K562 (cell line): ENCODE measurements at places on chromosomes 5 and 9. TPM values are rescaled to one million over a fixed set of nuclear protein-coding genes. Genes with fewer than 3 reads are reported as not detected.

MINAR2 gene
- total RNA-seq: not detected in 2 replicates

GRCh38 chr9:3807601-3808000 lies 281.8 kb upstream of the RFX3 start:
- no peaks in the 10 kb centered on the region for H3K36me3 ChIP-seq
- H3K4me3 ChIP-seq: no peak overlapping the region
- no peak for DNase-seq
- H3K4me1 ChIP-seq: no peaks in the 10 kb centered on the region

GRCh38 chr5:139492700-139493192 lies 10.2 kb upstream of the STING1 start:
- no peak overlapping the region for H3K4me3 ChIP-seq
- H3K36me3 ChIP-seq: no peaks in the 10 kb centered on the region
- no peak overlapping the region for H3K27ac ChIP-seq
- peaks cover 18% of the 10 kb centered on the region for H3K4me1 ChIP-seq
- no peak for DNase-seq

DNA sequence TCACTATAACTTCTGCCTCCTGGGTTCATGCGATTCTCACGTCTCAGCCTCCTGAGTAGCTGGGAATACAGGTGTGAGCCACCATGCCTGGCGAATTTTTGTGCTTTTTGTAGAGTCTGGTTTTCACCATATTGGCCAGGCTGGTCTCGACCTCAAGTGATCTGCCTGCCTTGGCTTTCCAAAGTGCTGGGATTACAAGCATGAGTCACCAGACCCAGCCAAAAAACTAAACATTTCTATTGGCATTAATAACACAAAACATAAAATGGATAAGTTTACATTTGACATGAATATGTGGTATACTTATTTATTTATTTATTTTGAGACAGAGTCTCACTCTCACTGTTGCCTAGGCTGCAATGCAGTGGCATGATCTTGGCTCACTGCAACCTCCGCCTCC lies 13.6 kb upstream of the REEP5 start:
- DNase-seq: no peak
- peaks cover 7% of the 10 kb centered on the region; the same call in 2 of the 3 replicates for H3K4me1 ChIP-seq
- H3K36me3 ChIP-seq: no peaks in the 10 kb centered on the region
- no peaks in the 10 kb centered on the region for H3K27me3 ChIP-seq
- no peak overlapping the region for H3K27ac ChIP-seq

- H3K27me3 ChIP-seq: no peaks in the 10 kb centered on the region
- no peak overlapping the region for H3K4me3 ChIP-seq
- H3K4me1 ChIP-seq: no peaks in the 10 kb centered on the region
- H3K36me3 ChIP-seq: no peaks in the 10 kb centered on the region
- no peak overlapping the region for H3K27ac ChIP-seq
Measured at GRCh38 chr5:35212122-35212982, 17.9 kb downstream of the PRLR start.

OLFM1 gene
- total RNA-seq: not detected in 2 replicates

PCDHB4 gene
- not detected in 2 replicates for total RNA-seq
